ENCODE measurements at places on chromosomes 2 and 18.

DNA sequence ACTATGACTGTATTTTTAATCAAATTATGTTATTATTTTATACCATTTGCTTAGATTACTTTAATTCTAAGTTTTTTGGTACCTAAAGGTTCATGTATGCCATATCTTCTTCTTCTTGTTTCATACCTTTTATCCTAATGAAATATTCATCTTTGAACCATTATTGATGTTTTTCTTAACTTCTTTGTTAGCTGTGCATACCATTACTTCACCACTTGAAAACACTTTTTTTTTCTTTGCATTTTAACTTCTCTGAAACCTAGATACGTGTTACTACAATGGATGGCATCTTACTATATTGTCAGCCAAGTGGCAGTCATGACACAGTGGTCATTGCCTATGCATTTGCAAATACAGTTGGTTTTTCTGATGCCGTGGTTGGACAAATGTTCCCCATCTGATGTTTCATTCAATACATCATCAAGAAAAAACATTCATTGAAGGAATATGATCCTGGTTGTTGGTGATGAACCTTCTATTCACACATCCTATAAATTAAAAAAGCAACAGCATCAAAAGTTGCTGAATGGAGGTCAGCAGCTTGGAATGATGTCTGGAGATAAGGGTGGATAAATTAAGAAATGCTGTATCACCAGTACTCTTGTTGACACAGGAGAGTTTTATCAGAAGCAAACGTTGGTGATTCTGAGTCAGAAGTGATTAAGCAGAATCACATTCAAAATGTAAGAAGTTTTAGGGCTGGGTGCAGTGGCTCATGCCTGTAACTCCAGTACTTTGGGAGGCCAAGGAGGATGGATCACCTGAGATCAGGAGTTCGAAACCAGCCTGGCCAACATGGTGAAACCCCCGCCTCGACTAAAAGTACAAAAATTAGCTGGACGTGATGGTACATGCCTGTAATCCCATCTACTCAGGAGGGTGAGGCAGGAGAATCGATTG lies 7.4 kb downstream of the IL36A start:
- DNase-seq = no peak

DNA sequence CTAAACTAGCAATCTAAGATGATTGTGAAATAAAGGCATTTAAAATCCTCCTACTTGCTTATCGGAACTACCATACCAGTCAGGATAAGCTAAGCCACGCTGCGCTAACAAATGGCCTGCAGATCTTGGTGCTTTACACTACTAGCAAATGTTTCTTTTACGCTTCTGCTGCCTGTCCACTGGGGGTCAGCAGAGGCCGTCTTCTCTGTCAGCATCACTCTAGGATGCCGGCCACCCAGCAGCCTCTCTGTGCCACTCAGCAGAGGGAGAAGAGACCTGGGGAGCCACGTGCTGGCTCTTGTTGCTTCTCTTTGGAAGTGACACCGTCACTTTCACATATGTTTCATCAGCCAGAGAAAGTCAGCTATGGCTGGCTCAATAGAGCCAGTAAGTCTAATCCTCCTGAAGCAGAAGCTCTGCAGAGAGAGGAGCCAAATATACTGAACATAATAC lies 36.6 kb downstream of the COPS8 start:
- peak; percentile 54 for DNase-seq

GRCh38 chr18:32189790-32190189 lies at the start of gene MEP1B:
Gene MEP1B (plus strand): TSS chr18:32190039. CDS start chr18:32190071, 32 bp downstream.
- no peak for DNase-seq

- DNase-seq = no peak
These were observed at the start of gene BCL11A for GRCh38 chr2:60553495-60554073. Gene BCL11A (minus strand): TSS chr2:60553654. CDS start chr2:60553270, 384 bp downstream.

DNA sequence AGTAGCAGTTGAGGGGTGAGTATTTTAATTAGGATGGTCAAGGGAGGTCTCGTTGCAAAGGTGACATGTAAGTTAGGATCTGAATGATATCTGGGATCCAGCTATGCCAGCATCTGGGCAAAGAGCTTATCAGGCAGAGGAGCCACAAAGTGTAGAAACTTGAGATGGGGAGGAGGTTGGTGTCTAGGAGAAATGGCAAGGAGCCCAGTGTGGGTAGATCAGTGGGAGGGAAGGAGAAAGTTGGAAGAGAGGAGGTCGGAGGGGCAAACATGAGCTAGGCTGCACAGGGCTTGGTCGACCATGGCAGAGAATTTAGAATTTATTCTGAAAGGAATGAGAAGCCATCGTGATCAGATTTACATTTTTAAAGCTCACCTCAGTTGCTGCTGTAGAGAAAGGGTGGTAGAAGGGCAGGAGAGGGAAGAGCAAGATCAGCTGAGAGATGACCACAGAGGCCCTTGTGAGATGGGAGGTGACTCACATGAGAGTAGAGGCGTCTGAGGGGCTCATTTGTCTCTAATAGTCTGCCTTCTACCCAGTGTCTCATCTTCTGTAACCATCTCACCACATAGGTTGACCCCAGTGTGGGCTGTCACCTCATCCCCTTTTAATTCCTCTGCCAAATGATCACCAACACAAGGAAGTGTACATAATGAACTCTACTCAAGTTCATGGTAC lies 170.0 kb downstream of the ETAA1 start:
- no peak for DNase-seq

GRCh38 chr2:74835831-74836674 lies 2.1 kb downstream of the HK2 start:
- peak; percentile 70 for DNase-seq

GRCh38 chr2:24343225-24343882 lies 17.0 kb downstream of the ITSN2 start:
- DNase-seq = no peak

DNA sequence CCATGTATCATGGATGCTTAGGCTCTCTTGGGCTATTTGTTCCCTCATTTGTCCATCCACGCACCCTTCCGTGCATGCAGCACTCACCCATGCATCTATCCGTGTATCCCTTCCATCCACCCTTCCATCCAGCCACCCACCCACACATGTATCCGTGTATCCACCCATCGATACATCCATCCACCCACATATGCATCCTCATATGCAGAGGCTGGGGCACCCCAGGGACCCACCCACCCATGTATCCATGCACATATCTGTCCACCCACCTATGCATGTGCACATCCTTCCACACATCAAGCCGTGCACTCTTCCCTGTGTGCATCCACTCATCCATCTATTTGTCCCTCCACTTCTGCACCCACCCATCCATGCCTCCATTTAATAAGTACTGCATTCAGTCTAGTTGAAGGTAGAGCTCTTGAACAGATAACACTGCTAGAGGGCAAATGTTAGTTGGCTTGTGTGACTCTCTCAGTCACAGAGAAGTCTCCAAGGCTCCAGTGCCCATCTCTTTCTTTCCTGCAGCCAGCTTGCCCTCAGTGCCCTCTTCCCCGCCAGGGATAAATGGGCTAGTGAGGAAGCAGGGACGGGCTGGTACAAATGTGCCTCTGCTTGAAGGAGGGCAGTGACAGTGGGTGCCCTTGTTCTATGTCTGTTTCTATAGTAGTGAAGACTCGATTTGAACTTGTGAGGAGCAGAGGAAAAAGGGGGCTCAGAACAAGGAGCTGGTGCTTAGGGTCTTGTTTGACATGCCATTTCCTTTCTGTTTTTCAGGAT lies 61.5 kb downstream of the EMILIN2 start:
- no peak for DNase-seq

DNA sequence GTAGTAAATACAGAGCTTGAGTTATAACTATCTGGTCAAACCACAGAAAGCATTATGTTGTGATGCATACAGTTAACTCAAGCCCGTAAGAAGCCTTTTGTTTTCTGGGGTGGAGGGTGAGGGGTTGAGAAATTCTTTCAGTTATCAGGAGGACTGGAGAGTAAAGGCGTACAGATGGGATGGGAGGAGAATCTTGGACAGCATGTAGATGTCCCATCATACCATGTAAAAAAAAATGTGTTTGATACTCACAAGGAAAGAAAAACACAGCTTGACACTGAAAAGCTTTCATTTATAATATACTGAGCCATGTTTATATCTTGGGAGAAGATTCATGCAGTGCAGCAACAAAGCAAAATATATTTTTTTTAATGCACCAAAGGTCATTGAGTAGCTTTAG lies 12.4 kb downstream of the CCBE1 start:
- DNase-seq = no peak
